ENCODE measurements at places on chromosomes 7 and 10. TPM values are rescaled to one million over a fixed set of nuclear protein-coding genes. Genes with fewer than 3 reads are reported as not detected.

- DNase-seq: no peak
Observed at GRCh38 chr7:113519472-113519871, 399.3 kb downstream of the PPP1R3A start.

Gene ATOH7
- total RNA-seq: 0.37 TPM

- no peak for DNase-seq
Observed at GRCh38 chr7:20131776-20132175, 85.4 kb downstream of the MACC1 start.

Gene PEX1
- 20.7 TPM for total RNA-seq

Data from G401 (cell line).